ENCODE measurements at places on chromosomes 7 and 10. TPM values are rescaled to one million over a fixed set of nuclear protein-coding genes. Genes with fewer than 3 reads are reported as not detected.

- DNase-seq: peak; percentile 52
Measured at GRCh38 chr7:99928994-99929729, at the start of gene GJC3. Gene GJC3, minus strand, starts transcription at chr7:99929620. Its CDS starts 0 bp downstream, at chr7:99929620.

GRCh38 chr10:78510566-78511323 is 477.1 kb downstream of the RPS24 start:
- DNase-seq: no peak

- DNase-seq: no peak
Measured at GRCh38 chr7:111388912-111389311, 173.4 kb downstream of the IMMP2L start.

GRCh38 chr10:117509573-117509972 is 33.0 kb upstream of the EMX2 start:
- no peak for DNase-seq

DNA sequence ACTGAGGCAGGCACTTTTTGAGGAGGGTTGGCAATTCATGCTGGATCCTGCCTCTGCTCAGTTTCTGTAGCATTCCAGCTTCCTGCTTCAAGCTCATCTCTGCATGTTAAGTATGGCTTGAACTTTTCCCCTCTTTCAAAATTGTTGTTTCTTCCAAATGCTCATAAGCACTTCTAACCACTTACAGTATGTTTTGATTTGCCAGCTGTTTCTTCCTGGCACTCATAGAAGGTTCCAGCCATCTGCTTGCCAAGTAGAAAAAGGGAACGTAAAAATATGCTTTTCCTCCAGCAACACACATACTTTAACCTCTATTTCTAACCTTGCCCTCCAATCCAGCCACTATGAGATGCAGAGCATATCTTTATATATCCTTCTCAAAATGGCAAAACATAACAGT is 692.6 kb upstream of the COBL start:
- DNase-seq: no peak

DNA sequence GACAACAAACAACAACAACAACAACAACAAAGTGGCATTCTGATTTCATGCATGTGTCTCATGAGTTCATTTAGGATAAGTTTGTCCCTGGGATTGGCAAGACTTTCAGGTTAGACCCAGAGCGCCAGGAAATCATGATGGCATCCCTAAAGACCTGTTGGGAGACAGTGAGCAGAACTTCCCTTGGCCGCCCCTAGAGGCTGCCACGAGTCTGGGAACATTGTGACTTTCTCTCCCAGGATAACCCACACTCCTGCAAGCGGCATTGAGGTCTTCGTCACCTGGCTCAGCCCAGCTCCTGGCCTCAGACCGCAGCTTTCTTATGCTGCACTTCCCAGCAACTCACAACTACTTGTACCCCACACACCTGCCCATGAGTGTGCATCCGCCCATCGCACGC is 80.5 kb upstream of the RNF32 start:
- DNase-seq: no peak

GRCh38 chr7:27763983-27764508 is 24.1 kb downstream of the TAX1BP1 start:
- peak; percentile 11 for DNase-seq

The ZPBP gene
- not detected for polyA plus RNA-seq

The CUBN gene
- polyA plus RNA-seq: 0.10 TPM

The VAX1 gene
- polyA plus RNA-seq: not detected

The PDZD7 gene
- 1.5 TPM for polyA plus RNA-seq

All from IMR-90 (cell line).